ENCODE measurements at places on chromosomes 5 and 9.

DNA sequence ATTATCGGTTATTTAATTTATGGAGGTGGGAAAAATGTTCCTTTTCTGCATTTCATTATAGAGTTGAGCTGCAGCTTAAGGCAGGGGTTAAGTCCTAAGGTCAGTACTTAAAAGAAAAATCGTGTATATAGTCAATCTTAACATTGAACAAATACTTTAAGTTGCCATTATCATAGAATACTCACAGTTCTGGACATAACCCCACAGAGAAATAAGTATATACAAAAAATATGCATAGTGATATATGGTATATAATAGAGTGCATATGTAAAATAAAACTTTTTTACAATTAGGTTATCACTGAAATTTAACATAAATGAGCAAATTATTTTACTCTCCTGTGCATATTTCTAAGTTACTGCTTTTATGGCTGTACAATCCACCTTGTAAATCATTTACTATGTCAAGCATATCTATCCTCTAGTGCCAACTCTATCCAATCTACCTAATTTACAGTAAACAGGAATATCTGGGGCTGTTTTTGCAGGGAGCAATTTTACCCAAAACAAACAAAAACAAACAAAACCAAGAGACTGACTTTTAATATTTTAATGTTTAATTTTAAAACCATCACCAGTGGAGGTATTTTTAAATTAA lies 28.8 kb downstream of the TTC39B start:
- no peak for DNase-seq

- DNase-seq, result no peak
These were observed 227.8 kb upstream of the TBCA start for GRCh38 chr5:78003919-78004318.

DNA sequence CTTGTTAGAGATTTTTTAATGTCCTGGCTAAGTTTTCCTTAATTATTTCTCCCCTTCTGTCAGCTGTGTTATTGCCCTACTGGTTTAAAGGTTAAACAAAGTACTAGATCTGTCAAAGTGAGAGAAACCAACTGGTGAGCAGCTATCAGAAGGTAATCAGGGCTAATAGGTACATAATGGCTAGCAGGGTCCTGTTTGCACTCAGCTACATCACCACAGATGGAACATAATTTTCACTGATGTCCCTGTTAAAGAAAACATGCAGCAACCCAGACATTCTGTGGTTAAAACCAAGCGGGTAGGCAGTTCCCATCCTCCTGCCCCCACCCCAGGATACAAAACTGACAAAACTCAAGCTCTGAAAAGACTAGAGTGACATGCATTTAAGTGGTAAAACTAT lies 473.9 kb downstream of the NR2F1-AS1 start:
- DNase-seq, result no peak

- no peak for DNase-seq
These were observed 30.1 kb upstream of the RAI14 start for GRCh38 chr5:34626036-34626435.

DNA sequence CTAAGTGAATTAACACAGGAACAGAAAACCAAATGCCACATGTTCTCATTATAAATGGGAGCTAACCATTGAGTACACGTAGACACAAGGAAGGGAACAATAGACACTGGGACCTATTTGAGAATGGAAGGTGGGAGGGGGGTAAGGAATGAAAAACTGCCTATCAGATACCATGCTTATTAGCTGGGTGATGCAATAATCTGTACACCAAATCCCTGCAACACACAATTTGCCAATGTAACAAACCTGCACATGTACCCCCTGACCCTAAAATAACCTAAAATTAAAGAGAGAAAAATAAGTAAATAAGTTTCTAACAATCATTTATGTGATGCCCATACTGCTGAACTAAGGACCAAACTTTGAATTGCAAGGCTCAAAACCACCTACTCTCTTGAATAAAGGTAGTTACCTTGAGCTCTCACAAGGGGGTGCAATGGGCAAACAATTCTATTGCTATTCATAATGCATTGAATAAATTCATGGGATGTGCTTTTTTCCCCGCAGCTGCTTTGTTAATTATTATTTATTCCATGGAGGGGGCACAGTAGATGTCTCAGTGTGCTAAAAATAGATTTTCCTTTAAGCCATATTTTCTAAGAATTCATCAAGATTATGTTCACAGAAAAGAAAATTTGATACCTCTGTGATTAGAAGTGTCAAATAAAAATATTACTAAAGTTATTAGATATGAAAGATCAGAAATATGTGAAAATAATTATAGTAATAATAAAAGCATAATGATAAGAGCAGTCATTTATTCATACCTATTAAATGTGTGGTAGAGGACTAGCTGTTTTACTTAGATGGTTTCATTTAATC lies 76.2 kb upstream of the PTPN3 start:
- peak; percentile 34 for DNase-seq

DNA sequence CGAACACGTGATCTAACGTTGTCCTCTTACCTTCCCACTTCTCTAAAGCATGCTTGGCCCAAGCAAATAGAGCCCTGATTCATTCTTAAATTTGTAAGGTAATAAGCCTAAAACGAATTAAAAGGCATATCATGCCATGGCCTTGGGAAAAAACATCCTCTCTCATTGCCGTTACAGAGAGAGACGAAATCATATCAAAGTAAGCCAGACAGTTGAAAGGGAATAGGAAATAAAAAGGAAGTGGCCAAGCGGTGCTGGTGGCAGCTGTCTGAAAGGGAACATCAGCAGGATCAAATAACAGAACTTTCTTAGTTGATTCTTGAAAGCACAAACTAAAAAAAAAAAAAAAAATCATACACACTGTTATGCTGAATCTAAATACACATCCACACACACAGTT lies 49.1 kb upstream of the CDH6 start:
- DNase-seq, result no peak

GRCh38 chr9:111106202-111106601 lies 67.9 kb upstream of the LPAR1 start:
- no peak for DNase-seq

DNA sequence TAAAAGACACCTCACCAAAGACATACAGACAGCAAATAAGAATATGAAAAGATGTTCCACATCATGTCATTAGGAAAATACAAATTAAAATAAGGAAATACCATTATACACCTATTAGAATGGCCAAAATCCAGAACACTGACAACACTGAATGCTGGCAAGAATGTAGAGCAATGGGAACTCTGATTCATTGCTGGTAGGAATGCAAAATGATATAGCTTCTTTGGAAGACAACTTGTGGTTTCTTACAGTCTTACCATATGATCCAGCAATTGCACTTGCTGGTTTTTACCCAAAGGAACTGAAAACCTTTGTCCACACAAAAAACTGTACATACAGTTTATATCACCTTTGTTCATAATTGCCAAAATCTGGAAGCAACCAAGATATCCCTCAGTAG lies 6.5 kb downstream of the TMEM161B start:
- DNase-seq, result no peak

DNA sequence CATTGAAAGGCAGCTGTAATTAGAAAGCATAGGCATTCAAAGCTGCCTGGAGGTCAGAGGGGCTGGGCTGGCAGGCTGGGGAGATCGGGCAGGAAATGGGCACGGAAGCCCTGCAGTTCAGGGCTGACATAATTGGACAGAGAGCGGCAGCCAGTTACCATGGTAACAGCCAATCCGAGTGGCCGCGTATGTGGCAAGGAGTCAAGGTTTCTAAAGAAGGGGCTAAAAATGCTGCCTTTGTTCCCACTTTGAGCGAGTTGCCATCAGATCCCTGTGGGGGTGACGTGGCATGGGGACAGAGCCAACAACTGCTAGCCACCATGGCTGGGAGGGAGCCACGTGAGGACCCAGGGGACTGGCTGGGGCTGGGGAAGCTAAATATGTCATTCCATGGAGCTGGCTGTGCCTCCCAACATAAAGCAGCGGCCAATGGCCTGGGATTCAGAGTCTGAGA lies 44.7 kb upstream of the NDFIP1 start:
- DNase-seq, result peak; percentile 62

DNA sequence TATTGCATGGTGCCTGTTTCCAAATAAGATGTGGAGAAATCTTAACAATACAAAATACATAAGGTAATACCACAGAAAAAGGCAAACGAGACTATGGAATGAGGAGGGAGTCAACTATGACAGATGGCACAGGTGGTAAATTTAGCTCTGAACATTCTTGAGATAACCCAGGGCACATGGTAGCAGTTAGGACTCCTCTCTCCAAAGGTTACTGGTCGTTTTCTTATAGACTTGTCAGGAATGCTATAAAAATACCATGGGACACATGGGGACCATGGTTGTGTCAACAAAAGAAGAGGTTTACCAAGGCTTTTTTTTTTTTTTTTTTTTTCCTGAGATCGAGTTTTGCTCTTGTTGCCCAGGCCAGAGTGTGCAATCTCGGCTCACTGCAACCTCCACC lies 209.4 kb upstream of the RFX3 start:
- DNase-seq, result no peak

- no peak for DNase-seq
These were observed 468.9 kb downstream of the ACTL7B start for GRCh38 chr9:108386859-108387384.

DNA sequence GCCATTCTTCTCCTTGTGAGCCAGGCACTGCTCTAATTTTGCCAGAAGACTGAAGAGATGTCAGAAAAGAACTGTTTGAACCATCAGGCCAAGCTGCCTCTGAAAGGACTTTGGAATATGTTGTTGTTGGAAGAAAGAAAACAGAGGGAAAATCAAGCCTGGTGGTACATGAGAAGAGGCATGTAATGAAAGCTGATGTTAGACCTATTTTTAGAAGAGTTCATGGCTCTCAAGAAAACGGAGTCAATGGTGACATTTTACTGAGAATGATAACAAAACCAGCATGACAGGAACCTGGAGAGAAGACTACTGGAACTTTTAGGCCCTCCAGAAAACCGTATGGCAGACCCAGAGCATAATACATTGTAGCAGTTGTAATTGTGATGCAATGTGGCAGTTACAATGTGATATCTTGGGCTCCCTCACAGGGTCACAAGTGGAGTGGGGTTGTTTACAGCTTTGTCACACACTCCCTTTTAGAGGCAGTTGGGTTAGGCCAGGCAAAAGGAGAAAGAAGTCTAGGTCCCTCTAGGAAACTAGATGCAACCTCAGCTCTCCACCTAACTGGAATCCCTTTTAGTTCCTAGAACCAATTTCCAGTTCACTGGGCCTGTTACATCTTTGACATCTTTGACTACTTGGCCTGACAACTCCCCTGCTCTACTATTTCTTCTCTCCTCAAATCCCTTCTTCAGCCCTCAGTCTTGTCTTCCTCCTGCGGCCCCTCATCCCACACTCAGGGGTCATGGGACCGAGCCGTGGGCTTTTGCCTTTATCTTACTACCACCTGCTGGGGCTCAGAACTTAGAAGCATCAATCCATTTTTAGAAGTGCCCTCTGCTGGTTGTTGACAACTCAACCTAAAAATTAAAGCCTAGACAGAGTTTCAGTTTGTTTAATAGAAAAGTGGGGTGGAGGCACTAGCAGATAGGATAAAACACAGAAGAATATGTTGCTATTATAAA lies 61.2 kb upstream of the JAK2 start:
- DNase-seq, result peak; percentile 39
